Activated T-helper 1 cell treated with anti-CD3 and anti-CD28 coated beads, Interleukin-2, amount 50 U/mL, for 16 hours (primary cell): ENCODE measurements at places on chromosomes 13 and 19.

- DNase-seq: no peak
These were observed 19.7 kb downstream of the SCEL start for GRCh38 chr13:77555246-77555645.

DNA sequence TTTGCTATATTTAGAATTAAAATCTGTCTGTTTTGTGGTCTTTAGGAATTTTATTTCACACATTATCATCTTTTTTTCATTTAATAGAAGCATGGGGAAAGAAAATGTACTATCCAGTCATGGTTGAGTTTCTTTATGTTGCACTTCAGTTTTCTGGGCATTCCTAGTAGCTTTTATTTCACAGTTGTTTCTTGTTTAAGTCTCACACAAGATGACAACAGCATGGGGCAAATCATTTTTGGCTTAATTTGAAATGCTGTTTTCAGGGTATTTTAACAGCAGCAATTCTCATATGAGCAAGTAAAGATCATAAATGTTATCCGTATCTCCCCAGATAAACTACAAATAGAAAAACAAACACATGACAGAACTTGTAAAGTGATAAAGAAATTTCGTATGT is 1600.2 kb downstream of the PCDH9 start:
- no peak for DNase-seq

GRCh38 chr19:19782783-19783182 is 38.8 kb downstream of the ZNF506 start:
- DNase-seq: no peak

- no peak for DNase-seq
These were observed 545.8 kb downstream of the LIG4 start for GRCh38 chr13:107669391-107669993.

DNA sequence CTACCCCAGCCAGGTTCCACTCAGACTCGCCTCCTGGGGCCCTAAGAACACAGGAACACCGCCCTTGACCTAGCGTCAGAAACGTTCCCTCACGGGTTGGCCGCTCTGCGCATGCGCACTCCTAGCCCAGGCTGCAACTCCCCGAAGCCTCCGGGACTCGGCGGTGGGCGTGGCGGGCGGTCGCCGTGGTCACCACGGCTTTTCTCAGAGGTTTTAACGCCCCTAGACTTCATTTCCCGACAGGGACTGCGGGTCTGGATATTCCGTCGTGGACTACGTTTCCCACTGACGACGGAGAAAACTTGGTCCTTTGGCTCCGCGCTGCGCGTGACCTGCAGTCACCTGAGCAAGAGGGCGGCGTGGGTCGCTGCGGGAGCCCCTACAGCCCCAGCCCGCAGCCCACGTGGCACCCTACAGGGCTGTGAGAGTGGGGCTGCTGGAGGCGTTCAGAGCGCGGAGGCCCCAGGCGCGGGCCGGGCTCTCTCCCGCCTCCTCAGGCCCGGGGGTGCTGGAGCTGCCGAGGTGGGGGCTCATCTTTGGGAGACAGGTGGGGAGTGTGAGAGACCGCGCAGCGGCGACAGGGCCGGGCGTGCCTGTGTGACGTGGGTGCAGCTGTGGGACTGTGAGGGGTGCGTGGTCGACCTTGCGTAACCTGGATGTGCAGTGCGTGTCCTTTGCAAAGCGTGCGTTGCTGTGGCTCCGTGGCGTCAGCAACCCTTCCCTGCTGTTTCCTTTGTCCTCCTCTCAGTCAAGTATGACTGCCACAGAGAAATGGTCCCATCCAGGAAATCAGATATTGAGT is 38.0 kb upstream of the ZNF573 start:
- DNase-seq: no peak

DNA sequence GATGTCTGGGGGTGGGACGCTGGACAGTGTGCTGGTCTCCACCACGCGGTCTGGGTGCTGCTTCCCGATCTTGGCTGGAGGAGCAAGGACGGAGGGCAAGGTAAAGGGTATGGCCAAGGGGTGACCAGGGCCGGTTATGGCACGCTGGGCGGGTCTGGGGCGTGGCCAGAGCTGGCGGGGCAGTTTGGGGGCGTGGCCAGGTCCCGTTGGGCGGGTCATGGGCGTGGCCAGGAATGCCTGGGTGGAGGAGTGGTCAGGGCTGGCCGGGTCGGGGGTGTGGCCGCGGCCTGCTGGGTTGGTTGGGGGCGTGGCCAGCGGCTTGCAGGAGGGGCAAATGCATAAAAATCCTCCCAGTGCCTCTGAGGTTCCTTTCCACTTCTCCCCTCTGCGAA is 19.2 kb downstream of the GPX4 start:
- DNase-seq: no peak

- no peak for DNase-seq
These were observed 2.1 kb upstream of the FBXO17 start for GRCh38 chr19:38977445-38978325.

GRCh38 chr13:51771418-51772104 is 32.4 kb downstream of the DHRS12 start:
- no peak for DNase-seq

GRCh38 chr13:34161931-34162543 is 344.1 kb downstream of the RFC3 start:
- no peak for DNase-seq
